ENCODE measurements at places on chromosomes 11 and 22.

DNA sequence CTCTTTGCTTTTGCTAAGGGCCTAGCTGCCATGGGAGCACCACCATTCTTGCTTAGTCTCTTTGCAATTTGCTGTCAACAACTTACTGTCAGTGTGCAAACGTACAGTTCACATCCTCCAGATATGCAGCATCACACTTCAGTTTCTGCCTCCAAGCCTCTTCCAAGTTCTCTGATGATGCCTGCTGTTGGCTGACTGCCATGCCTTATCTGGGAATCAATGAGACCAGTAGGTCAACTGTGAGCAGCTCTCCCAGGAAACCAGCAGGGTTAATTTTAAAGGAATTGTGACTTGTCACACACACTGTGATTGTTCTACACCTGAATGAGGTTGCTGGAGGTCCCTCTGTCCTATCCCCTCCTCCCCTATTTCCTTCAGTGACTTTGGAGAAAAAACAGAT lies 56.0 kb downstream of the COPB1 start:
- no peak for DNase-seq

DNA sequence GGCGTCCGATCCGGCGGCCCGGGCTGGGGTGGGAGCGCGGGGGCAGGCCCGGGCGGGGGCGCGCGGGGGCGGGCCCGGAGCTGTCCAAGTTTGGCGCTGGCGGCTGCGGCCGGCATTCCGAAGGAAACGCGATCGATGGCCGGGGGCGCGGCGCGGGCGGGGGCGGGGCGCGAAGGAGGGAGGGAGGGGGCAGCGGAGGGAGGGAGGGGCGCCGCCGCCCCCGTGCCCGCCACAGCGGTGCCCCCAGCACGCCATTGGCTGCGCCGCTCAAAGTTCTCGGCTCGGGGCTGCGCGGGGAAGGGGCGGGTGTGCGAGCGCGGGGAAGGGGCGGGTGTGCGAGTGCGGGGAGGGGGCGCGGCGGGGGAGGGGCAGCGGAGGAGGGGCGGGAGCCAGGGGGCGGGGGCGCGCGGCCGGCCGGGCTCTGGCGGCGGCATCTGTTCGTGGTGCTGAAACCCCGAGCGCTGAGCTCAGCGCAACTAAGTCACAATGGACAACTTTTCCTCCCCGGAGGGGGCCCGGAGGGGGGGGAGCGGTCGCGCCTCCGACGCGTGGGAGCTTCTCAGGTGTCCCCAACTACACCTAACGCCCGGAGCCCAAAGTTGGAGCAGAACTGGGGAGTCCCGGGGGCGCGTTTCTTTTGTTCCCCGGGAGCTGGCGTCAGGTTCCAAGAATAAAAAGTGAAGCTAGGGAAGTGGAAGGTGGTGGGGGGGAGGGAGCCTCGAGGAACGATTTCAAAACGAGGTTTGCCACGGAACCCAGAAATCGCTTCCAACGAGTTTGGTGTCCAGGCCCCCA lies 2.2 kb downstream of the PHF21B start:
- DNase-seq, result no peak

DNA sequence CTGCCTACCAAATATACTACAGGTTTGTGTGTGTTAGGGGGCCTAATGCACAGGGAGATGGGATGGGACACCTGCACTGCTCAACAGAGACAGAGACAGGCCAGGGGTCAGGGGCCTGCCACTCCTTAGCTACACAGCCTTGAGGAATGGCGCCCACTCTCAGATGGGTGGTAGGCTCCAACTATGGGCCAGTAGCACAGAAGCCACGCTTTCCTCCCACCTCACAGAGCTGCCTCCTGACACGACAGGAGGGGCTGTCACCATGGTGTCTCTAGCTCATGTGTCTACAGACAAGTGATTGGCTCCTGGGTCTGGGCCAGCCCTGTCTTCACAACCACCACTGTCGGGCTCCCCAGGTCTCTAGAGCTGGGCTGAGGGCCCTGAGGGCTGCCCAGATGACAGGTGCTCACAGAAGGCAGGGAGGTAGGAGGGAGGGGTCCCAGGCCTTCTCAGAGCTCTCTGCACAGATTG lies 81.8 kb downstream of the DGCR2 start:
- no peak for DNase-seq

DNA sequence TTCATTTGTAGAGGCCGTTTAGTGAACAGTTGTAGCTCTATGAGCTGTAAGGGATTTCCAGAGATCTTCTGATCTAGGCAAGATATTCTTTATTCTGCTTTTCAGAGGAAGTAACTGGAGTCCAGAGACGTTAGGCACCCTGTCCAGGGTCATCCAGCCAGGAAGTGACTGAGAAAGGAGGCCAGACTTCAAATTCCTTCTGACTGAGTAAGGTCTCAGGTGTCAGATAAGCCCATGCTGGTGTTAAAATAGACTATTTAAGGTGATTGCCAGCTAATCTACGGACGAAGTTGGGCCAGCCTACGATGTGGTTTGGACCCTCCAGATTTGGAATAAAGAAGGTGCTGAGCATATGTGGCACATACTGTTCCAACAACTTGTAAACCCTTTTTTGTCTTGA lies 54.6 kb downstream of the GRIK4 start:
- no peak for DNase-seq

GRCh38 chr11:15651816-15652215 lies 537.1 kb downstream of the INSC start:
- DNase-seq, result no peak

DNA sequence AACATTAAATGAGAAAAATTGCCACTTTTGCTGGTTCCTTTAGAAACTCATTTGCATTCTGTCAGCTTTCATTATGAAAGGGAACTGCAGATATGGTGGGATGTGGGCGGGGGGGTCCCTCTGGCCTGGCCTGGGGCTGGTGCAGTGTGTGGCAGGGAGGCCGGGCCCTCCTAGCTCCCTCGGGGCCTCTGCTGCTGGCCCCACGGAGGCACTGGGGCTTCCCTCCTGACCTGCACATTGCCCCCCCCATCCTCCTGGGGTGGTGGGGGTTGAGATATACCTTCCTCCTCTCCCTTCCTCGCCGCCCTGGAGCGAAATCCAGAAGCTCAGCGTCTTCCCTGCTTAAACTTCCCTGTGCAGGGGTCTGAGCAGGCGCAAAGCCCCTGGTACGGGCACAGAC lies 1005.9 kb downstream of the BRD1 start:
- DNase-seq, result no peak

GRCh38 chr22:27296091-27296675 lies 505.4 kb downstream of the MN1 start:
- no peak for DNase-seq

GRCh38 chr11:7907121-7907520 lies 23.9 kb downstream of the OR10A6 start:
- DNase-seq, result no peak

- DNase-seq, result no peak
These were observed 753.1 kb upstream of the ARHGAP42 start for GRCh38 chr11:99934008-99934407.

DNA sequence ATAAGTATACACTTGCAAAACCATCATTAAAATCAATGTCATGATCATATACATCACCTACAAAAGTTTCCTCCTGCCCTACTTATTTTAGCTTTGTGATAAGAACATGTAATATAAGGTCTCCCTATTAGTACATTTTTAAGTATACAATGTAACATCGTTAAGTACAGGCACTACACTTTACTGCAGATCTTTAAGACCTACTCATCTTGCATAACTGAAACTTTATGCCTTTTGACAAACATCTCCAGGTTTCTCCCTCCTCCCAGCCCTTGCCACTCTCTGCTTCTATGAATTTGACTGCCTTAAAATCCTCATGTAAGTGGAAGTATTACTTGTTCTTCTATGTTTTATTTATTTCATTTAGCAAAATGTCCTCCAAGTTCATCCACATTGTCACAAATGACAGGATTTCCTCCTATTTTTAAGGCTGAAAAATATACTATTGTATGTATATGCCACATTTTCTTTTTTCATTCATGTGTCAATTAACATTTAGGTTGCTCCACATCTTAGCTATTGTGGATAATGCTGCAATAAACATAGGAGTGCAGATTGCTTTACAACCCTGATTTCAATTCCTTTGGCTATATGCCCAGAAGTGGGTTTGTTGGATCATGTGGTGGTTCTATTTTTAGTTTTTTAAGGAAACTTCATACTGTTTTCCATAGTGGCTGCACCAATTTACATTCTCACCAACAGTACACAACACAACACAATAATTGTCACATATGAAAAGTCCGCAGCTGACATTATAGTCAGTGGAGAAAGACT lies 471.1 kb upstream of the ANO3 start:
- DNase-seq, result no peak

DNA sequence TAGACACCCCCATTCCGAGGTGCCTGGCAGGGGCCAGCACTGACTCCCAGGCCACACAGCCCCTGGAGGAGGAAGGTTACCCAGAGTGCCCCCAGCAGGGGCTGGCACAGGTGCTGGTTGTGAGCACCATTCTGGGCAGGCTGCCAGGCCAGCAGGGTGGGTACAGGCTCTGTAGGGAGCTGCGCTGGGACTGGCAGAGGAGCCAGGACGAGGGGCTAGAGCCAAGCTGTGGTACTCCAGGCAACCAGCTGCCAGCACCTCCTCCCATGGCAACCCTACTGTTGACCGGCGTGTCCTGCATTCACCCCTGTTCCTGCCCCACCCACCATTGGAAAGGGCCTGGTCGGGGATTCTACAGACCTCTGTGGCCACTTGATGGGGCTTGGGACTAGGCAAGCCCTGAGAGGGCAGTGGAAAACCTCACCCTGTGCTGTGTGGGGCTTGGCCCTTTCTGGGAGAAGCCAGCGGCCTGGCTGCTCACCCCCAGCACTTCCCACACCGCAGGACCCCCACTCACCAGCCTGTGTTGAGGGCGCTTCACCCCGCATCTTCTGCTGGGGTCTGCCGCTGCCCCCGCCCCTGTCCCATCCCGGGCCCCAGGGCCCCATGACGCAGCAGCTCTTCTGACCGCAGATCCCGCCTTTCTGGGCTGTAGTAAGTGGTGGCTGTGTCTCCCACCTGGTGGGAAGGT lies 1.9 kb downstream of the CLDN5 start:
- DNase-seq, result no peak

- DNase-seq, result no peak
These were observed at the start of gene TCN1 for GRCh38 chr11:59866397-59866796. TCN1 (minus strand) TSS chr11:59866487; CDS start chr11:59866470, 17 bp downstream.

GRCh38 chr11:130550150-130550549 lies 101.7 kb downstream of the ADAMTS15 start:
- no peak for DNase-seq

GRCh38 chr11:15523543-15523942 lies 408.8 kb downstream of the INSC start:
- DNase-seq, result no peak

DNA sequence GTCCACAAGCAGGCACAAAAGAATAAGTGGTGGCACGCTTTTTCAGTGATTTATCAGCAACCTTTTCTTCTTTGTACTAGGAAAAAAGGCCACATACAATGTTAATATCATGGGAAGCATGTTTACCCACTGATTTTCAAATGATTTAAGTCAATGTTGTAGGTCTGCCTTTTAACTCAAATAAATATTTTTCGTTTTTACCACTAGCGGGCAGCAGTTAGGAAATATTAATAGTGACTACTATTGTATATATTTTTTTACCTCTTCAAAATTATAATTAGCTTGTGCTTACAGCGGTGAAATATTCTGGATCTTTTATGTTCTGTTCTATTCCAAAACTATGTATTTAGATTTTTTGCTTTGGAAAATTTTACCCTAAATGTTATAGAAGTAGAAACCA lies 6.4 kb upstream of the SLC17A6 start:
- no peak for DNase-seq

GRCh38 chr11:94593030-94593429 lies 25.9 kb downstream of the PIWIL4 start:
- no peak for DNase-seq

GRCh38 chr11:124751741-124752470 lies at the start of gene VSIG2:
VSIG2 (minus strand) TSS chr11:124752255; CDS start chr11:124752137, 118 bp downstream.
- DNase-seq, result no peak

DNA sequence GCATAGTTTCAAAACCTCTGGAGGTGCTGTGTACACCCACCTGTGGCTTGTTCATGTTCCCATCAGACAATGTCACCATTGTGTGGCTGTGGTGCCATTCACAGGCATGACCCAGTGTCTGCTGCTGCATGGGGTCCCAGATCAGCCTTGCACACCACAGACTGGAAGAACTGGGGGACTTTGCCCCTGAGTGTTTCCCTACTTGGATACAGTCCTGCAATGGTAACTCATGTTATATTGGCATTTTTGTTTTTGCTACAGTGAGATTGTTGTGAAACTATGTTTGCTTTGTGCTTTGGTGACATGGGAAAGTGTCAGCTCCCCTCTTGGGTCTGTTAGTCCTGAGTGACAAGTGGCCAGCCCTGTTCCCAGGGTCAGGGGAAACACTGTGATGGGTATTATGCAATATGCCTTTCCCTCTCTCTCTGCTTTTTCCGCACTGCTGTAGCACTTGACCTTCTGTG lies 108.8 kb downstream of the NAV2 start:
- no peak for DNase-seq

GRCh38 chr11:110471371-110471770 lies 41.6 kb downstream of the FDX1 start:
- DNase-seq, result no peak

DNA sequence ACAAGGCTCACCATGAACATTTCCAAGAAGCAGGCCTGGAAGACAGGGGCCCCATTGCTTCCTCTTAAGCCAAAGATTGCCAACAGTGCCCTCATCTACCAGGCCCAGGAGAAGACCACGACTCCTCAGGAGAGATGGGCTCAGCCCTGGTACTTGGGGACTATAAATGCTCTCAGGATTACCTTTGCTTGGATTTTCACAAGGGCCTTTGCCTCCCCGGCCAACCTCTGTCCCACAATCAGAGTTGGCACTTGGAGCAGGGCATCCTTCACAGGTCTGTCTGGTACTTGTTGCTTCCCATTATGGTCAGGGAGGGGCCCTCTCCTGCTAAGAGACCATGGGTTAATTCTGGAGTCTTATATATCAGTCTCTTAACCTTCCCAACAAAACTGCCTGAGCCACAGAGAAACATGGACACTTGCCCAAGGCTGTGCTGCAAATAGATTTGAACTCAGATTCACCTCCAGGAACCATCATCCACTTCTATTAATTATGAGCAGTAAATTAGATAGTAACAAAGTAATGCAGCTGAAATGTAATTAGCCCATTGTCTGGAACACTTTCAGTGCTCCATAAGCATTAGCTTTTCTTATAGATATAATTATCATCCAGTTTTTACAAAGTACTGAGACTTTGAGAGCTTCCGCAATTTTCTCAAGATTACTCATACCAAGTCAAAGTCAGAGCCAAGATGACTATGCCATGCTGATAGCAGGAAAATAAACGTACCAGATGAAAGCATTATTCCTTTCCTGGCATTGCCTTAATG lies 33.5 kb downstream of the POU2AF3 start:
- DNase-seq, result no peak

GRCh38 chr11:79807506-79807905 lies 366.7 kb upstream of the TENM4 start:
- DNase-seq, result no peak

GRCh38 chr11:13668957-13669521 lies 571 bp downstream of the FAR1 start:
- DNase-seq, result no peak

Measured in central memory CD4-positive, alpha-beta T cell (primary cell).